ENCODE measurements at places on chromosomes 7 and 10.

- DNase-seq = no peak
Measured at GRCh38 chr7:122643250-122643649, 55.7 kb downstream of the RNF133 start.

GRCh38 chr7:23235813-23236221, 10.8 kb upstream of the GPNMB start:
- DNase-seq = no peak

DNA sequence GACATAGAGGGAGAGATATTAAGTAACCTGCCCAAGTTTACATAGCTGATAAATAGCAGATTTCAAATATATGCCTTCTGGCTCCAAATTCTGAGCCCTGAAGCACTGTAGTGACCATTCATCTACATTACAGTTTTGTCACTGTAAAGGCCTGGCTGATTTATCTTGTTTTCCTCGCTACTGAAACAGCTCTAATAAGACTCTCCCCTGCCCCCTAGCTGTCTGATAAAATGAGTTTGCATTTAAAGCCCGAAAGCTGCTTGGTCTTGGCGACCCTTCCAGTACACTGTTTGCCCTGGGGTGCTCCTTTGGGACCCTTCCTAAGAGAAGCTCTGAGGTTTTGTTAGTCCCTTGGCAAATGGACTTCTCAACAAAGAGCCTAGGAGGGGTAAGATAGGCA, 59.7 kb upstream of the RAB11FIP2 start:
- no peak for DNase-seq

- no peak for DNase-seq
Measured at GRCh38 chr10:73964743-73965142, 33.2 kb upstream of the VCL start.

- no peak for DNase-seq
Measured at GRCh38 chr10:104417637-104418292, 64.1 kb downstream of the CFAP58 start.

GRCh38 chr10:18313140-18313530, 172.9 kb downstream of the CACNB2 start:
- DNase-seq = no peak

GRCh38 chr7:97020601-97020995, 4.0 kb downstream of the DLX5 start:
- no peak for DNase-seq

- no peak for DNase-seq
Measured at GRCh38 chr7:94303695-94304094, 91.0 kb upstream of the COL1A2 start.

GRCh38 chr10:7090529-7090928, 320.3 kb downstream of the SFMBT2 start:
- DNase-seq = no peak

GRCh38 chr7:152522571-152523067, 86.8 kb upstream of the KMT2C start:
- DNase-seq = no peak

- DNase-seq = no peak
Measured at GRCh38 chr10:97904576-97904975, 54.9 kb downstream of the GOLGA7B start.

DNA sequence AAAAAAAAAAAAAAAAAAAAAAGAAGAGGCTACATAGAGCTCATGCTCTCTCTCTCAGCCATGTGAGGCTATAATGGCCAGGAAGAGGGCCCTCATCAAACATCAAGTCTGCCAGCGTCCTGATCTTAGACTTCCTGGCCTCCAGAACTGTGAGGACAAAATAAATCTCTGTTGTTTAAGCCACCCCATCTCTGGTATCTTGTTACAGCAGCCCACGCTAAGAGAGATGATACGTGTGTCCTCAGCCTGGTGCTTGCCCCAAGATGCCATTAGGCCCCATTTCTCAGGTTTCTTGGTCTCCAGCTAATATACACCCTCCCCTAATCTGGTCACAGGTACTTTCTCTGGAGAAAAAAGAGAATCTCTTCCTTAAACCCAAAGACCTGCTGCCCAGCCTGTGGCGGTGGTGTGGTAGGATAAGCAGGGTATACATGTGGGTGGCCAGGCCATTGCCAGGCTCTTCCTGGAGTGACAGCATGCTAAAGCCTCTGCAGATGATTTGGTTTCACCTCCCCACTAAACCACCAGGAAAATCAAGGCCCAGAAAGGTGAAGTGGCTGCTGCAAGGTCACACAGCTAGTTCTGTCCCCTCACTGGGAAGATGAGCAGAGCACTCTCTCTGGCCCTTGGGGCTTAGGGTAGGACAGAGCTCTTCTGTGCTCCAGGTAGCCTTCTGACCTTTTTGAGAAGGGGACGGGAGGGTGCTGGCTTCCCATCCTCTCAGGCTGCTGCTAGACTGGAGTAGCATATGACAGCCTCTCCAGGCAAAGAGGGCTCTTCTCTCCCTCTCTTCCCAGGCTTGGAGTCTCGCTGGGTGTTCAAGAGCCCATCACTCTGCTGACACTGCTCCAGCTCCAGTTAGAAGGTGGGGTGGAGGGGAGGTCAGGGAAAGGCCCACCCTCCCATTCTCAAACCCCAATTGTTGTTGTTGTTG, 5.2 kb downstream of the SPOCK2 start:
- DNase-seq = no peak

- no peak for DNase-seq
Measured at GRCh38 chr10:38163617-38164016, 69.5 kb downstream of the ZNF37A start.

- DNase-seq = no peak
Measured at GRCh38 chr7:129607471-129608120, 3.9 kb upstream of the NRF1 start.

GRCh38 chr7:22561321-22561811, 61.4 kb upstream of the STEAP1B start:
- no peak for DNase-seq

DNA sequence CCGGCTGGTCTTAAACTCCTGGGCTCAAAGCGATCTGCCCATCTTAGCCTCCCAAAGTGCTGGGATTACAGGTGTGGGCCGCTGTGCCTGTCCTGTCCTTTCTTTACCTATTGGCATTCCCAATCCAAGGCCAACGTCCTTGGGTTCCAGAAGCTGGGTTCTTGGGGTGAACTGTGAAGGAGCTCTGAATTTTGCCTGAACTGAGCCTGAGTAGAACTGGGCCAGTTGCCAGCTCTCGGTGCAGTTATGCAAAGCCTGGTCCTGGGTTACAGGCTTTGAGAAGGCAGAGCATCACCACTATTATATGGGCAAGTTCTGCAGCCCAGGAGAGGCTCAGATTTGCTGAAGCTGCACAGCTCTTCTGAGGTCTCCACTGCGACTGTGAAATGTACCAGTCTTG, 24.6 kb upstream of the SH2D4B start:
- no peak for DNase-seq

GRCh38 chr10:76303682-76304316, 872.4 kb downstream of the LRMDA start:
- no peak for DNase-seq

DNA sequence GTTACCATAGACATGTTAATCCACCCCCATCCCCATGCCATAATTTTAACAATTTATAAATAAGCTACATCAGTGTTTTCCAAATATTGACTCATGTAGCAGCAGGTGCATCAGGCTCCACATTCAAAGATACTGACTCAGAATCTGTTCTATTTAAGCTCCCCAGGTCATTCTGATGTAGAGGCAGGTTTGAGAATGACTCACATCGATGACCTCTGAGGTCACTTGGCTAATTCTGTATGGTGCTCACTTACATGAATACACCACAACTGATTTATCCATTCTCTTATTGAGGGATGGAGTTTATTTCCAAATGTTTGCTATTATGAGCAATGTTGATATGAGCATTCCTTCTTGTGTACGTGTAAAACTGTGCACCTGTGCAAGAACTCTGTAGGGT, 1159.0 kb downstream of the TYW1 start:
- DNase-seq = no peak

DNA sequence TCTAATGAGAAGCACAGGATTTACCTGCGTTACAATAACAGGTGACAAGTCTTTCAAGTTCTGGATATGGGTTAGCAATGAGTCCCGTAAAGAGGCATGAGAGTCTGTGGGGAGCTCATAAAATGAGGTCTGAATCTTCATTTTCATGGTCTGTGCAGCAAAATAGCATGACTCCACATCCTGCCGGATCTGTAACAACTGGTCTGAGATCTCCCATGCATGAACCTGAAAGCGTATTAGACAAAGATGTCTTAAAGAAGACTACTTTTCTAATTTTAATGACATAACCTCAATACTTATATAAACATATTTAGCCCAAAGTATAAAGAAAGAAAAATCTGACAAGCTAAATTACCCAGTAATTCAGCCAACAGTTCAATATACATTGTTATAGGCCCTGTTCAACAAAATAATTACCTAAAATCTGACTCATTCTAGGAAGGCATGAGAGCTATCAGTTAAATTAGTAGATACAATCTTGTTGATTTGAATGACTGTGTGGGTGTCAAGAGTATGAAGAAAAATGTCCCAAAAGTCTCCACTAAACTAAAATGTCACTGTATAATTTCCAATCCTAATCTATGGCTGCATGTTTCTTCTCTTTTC, 36.9 kb downstream of the TNPO3 start:
- no peak for DNase-seq

DNA sequence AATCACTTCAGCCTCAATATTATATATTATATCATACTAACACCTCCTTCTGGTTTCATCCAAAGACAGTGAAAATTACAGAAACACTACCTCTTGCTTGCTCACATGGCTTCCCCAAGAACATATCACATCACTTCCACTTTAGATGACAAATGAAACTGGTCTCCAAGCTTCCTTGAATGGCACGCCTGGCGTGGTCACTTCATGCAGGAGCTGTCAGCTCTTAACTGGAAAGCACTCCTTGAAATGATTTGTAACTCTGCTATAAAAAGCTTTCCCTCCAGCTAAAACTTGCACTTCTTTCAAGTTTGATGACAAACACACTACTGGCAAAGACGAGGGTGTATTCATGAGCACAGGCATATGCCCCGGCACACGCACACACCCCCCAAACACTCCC, 84.1 kb upstream of the INHBA start:
- DNase-seq = no peak

- DNase-seq = no peak
Measured at GRCh38 chr10:131245475-131246059, 66.0 kb downstream of the TCERG1L start.

GRCh38 chr10:73819513-73820093, 8.2 kb upstream of the NDST2 start:
- no peak for DNase-seq

GRCh38 chr10:11469575-11470391, 141.7 kb downstream of the USP6NL start:
- DNase-seq = no peak

DNA sequence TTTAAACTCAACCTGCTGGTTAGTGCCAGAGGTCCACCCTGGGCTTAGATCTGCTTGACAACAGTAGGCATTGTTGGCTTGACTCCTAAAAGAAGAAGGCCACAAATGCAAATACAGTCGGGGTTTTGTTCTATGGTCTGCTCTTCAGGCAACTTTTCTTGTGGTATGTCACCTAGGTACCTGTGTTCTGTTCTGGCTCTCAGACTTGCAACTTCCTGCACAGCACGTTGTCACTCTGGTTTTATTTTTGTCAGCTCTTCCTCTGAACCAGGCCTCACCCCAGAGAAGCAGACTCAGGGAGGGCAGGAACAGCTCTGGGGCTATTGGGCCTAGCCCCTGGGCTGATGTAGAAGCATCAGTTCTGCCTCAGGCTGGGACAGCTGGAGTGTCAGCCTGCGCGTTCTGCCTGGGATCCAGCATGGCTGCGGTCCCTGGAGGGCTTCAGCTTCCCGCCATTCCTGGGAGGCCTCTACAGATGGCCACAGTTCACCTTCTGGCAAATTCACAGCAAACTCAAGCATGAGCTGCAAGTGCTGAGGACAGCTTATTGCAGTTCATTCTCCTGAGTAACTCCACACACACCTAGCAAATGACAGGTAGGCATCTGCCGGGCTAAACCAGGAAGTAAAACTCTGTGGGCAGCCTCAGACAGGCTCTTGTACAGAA, 11.0 kb upstream of the PDCD4 start:
- DNase-seq = no peak

GRCh38 chr10:49138361-49138891, 4.6 kb upstream of the FAM170B start:
- no peak for DNase-seq

- DNase-seq = no peak
Measured at GRCh38 chr10:31977440-31978155, 49.0 kb upstream of the ARHGAP12 start.

DNA sequence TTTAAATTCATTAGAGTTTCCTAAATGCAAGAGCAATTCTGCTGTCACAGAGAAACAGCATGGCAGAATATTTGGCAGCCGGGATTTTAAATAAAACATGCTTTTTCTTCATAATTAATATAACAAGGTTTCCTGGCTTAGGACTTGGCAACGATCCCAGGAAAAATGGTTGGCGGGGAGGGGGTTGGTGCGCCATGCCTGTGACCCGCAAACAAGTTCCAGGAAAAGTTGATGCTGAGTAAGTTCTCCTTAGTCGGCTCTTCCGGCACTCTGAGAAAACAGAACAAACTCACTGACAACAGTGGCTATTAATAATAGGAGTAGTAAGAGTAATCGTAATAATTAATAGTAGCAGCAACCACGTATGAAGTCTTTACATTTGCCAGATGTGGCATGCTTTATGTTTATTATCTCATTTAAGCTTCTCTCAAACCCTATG, 4.6 kb downstream of the HABP2 start:
- no peak for DNase-seq

DNA sequence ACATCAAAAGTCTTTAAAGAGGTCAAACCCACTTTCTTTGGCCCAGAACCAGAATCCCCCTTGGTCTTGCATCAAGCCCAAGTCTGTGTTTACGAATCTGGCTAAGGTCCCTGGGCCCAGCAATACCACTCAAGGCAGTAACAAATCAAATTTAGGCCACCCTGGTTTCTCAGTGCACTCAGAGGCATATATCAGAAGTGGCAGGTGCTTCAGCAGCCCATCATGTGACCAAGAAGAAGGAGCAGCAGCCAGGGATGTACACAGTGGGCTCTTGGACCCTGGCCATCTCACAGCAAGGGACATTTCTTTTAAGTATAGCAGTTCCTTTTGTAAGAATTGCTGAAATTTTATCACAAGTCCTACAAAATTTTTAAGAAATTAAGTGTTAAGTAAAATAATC, 7.3 kb upstream of the SLC25A13 start:
- DNase-seq = no peak

GRCh38 chr7:11506417-11506816, 325.6 kb downstream of the THSD7A start:
- no peak for DNase-seq

GRCh38 chr10:3867454-3868270, 82.7 kb upstream of the KLF6 start:
- DNase-seq = no peak

- no peak for DNase-seq
Measured at GRCh38 chr7:155449869-155450557, 7.9 kb upstream of the EN2 start.

- DNase-seq = no peak
Measured at GRCh38 chr10:28058746-28059145, 59.9 kb upstream of the ODAD2 start.

GRCh38 chr10:69567920-69568319, 5.3 kb downstream of the NEUROG3 start:
- DNase-seq = no peak

- DNase-seq = no peak
Measured at GRCh38 chr10:56551037-56551436, 190.0 kb upstream of the ZWINT start.

Measured in activated T-helper 1 cell treated with anti-CD3 and anti-CD28 coated beads, Interleukin-2, amount 50 U/mL, for 16 hours (primary cell).